ENCODE measurements at places on chromosomes 13 and 19.

DNA sequence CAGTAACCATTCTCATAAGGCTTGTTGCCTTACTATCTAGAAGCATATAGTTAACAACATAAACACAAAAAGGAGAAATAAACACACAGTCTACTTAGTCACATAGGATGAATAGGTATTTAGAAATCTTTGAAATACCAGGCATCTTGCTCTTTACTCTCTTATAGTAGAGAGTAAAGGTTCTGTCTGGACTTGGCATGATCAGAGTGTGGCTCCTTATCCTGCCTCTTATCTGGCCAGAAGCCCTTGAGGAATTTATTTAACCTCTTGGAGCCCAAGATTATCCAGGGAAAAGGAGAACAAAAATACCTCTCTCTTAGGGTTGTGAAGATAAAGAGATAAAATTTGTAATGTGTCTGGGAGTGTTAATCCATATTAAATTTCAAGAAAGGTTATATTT lies 100.2 kb upstream of the MBNL2 start:
- DNase-seq: no peak

GRCh38 chr13:43405457-43405856 lies 381.3 kb downstream of the ENOX1 start:
- DNase-seq: no peak

GRCh38 chr19:17473041-17473440 lies 2.7 kb downstream of the SLC27A1 start:
- DNase-seq: no peak

DNA sequence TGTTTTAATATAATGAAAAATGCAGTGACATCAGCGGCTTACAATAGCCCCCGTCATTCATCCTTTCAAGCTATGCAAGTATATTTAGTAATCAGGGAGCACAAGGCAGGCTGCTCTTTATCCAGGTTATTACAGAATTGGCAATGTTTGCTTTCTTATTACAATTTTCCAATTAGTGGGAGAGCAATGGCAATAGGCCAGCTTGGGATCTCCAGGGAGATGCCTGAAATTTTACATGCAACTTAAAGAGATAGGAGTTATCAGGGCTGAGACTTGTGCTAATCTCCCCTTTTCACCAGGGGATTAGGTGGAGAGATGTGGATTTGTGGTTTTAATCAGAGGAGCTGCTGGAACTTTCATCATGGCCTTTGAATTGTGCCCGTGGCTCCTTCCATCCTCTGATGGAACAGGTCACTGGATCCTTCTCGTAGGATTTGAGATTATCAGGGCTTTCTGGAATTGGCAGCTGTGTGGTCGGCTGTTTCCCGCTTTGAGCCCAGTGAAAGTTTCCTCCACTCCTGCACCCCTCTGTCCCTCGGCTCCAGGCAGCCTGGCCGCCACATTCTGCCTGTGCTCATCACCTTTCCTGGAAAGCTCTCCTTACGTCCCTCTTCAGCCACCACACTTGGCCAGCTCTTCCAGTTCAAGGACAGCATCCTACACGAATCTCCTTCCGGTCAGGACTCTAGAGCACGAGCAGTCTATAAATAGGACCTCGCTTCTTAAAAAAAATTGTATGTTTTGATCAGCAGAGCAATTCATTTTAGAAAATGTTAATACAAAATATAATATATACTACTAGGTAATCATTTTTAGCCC lies 47.0 kb downstream of the CBY2 start:
- no peak for DNase-seq

DNA sequence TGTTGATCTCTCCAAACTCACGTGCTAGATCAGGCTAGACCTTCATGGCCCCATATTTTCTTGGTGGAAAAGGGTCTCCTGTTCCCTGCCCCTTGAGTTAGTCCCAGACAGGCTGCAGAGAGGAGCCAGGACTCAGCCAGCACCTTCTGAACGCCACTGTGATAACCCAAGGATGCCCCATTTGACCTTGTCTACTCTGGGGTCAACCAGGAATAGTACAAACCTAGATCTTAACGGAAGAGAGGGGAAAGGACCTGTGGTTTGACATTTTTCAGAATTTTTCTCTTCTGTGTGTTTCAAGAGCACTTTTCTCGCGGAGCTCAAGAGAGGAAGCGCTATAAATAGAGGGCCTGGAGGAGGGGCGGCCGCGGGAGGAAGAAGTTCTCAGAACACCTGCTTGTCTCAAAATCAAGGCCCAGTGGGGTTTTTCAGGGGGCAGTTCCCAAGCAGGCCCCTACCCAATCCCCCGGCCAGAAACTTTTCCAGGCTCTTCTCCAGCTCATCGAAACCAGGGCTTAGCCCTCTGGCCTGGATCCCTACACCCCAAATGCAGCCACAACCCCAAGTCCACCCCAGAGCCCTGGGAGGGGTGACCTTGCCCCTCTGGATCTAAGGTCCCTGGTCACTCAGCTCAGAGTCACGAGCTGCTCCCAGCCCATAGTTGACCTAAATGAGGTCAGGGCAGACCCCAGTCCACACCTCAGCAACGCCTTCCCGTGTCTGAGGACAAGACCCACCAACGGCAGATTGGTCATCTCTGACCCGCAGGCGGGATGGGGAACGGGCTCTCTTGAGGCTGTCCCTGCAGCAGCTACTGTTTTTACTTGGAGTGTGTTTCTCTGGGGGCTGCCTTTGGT lies 75.6 kb upstream of the TM9SF2 start:
- DNase-seq: no peak

- DNase-seq: no peak
Measured at GRCh38 chr13:52804202-52804641, 44.2 kb downstream of the PCDH8 start.

GRCh38 chr13:113407103-113407530 lies 43.2 kb upstream of the GRTP1 start:
- DNase-seq: peak; percentile 3

- DNase-seq: no peak
Measured at GRCh38 chr19:42386974-42387707, 3.0 kb downstream of the CNFN start.

DNA sequence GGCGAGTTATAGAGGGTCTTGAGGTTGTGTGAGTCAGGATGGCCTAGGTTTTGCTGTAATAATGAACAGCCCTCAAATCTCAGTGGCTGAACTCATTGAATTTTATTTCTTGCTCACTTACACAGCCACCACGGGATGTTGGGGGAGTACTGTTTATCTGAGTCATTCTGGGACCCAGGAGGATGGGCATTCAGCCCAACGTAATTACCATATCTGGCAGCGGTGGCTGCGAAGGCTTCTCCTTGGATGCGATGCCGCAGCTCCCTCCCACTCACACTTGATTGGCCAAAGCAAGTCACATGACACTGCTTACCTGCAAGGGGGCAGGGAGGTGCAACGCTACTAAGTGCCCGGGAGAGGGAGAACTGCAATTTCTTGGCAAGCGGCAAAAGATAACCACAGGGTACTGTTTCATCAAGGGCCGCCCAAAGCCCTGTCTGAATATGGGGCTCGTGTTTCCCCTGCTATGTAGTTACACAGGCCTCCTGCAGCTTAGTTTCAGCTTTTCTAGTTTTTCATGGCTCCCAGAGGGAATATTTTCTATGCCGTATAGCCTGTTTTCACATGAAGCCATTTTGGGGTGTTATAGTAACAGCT lies 19.9 kb downstream of the ZSWIM9 start:
- DNase-seq: no peak

DNA sequence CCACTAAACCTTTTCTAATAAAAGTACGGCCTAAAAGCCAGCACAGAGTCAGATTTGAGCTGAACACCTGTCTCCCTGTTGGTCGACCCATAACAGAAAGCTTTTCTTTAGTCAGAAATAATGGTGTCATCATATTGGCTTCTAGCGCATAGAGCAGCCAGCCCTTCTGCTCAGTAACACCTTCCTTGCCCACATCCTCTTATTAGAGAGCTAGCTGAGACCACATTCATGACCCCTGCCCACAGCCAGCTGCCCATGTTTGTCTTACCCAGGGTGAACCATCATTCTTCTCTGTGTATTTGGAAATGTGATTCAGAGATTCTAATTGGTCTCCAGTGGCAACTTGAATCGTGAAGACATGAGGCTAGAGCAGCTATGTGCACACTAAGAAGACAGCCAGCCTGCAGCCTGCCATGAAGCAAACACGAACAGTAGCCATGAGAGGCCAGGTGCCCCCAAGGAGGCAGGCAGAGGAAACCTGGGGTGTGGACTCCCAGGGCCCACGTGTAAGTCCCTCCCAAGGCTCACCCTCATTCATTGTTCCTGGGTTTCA lies 82.3 kb upstream of the PDCD5 start:
- no peak for DNase-seq

DNA sequence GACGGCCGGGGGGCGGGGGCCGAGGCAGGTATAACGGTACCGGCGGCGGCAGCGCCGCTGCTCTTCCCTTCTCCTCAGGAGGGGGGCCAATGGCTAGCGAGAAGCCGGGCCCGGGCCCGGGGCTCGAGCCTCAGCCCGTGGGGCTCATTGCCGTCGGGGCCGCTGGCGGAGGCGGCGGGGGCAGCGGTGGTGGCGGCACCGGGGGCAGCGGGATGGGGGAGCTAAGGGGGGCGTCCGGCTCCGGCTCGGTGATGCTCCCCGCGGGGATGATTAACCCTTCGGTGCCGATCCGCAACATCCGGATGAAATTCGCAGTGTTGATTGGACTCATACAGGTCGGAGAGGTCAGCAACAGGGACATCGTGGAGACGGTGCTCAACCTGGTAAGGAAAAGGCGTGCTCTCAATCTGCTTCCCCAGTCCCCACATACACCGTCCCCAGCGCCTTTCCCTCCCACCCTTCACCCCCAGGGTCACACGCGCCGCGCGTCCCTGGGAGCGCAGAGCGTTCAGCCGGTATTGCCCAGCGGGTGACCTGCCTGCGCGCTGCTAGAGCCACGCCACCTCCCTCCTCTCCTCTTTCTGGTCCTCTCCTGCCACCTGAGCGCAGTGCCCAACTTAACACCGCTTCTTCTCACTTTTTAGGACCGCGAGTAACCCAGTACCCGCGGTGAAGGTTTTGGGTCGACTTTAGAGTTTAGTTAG lies 814 bp downstream of the NBEA start:
- peak; percentile 20 for DNase-seq

- peak; percentile 88 for DNase-seq
Measured at GRCh38 chr19:4455719-4456475, 1.7 kb downstream of the UBXN6 start.

GRCh38 chr13:114313061-114313860 lies 1.0 kb upstream of the CHAMP1 start:
- no peak for DNase-seq

DNA sequence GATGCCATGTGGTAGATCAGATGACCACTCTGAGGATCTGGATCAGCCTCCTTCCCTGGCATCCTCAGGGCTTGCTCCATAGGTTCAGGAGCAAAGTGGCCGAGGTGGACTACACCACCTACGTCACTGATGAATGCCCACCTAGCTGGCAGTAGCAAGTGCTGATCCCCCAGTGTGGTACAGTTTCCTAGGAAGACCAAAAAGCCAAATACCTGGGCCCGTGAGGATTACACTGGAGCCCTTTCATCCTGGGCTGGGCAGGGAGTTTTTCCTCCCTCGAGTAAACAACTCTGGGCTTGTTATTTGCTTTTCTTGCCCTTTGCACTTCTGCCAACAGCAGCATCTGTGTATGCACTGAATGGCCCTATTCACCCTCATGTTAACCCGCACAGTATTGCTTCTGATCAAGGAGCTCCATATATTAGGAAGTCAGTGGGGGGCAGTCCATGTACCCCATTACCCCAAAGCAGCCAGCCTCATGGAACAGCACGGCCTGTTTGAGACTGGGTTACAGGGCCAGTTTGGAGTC lies 3.3 kb upstream of the MYADM start:
- no peak for DNase-seq

- peak; percentile 63 for DNase-seq
Measured at GRCh38 chr19:2059422-2060201, 8.6 kb upstream of the MKNK2 start.

DNA sequence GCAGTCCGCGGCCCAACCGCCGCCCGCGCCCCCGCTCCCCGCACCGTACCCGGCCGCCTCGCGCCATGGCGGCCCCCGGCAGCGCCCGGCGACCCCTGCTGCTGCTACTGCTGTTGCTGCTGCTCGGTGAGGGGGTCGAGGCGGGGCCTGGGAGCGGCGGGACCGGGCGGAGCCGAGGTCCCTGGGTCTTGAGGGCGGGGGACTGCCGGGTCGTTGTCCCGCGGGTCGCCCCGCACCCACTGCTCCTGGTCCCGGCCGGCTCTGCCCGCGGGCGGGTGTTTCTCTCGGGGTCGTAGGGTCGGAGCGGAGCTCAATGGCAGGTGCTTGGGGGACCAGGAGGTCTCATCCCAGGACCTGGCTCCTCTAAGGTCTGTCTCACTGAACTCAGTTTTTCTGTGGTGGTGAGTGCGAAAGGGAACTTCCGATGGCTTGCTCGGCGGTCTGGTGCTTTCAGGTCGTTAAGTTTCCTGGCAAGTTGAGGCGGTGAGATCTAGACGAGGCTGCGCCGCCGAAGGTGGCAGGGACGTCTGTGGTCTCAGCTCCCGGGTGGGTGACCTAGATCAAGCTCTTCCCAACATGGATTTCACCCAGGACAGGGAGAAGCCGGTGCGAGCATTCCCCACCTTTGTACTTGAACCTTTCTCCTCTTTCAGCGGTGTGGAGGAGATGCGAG lies 467 bp downstream of the LAMP1 start:
- DNase-seq: no peak

DNA sequence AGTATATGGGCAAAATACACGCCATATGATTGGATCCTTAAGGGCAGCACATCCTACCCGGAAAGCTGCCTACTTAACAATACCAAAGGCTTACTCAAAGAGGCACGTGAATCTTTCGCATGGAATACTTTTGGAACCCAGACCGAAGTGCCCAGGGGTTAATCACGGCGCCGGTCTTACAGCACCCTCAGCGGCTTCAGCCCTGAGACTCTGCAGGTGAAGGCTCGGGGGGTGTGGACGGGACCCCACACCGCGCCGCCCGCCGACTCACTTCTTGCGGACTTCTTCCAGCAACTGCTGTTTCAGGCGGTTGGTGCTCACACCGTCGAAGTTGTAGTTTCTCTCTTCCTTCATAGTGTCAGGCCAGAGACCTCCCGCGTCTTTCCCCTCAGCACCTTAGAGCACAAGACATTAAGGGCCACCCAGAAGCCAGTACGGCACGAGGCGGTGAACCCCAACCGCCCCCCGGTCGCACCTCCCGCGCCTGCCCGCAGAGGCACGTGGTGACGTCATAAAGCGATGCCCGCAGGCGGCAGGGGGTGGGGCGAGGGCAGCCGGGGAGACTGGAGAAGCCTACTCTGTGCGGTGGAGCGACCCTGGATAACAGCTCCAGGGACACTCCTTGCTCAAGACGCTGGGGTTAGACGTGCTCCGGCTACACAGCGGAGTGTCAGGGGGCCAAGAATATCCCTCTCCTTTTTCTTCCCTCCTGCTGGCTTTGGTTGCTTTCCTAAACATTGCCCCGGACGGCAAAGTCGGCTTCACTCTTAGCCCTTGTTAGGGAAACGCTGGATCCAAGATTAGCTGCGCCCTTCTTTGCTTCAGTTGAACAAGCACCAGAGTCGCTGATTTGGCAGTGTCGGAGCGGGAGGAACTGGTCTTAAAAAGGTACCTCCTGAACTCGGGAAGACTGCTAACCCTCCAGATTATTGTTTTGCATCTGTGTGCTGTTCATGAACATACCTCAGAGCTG lies at the start of gene CCDC169:
CCDC169 (minus strand) TSS at position 449 of the 973 bp plus-strand sequence; CDS start at position 354, 95 bp downstream.
- peak; percentile 61 for DNase-seq

DNA sequence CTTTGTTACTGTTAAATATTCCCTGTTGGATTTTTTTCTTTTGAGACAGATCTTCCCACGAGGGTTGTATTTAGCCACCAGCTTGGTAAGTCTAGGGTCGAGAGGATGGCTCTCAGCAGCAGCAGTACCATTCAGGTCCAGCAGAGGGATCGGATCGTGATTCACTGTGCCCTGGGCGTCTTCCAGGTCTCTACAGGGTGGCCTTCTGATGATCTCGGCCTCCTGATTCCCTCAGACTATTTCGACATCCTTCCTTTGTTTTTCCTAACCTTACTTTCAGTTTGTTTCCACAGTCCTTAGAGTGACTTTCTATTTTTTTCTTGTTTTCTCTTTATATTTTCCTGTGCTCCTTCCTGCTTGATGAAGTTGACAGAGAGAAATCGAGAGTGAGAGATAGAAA lies 1436.9 kb downstream of the UQCRFS1 start:
- no peak for DNase-seq
